ENCODE measurements at places on chromosomes 12 and 14.

GRCh38 chr12:16300736-16301135 is 23.3 kb upstream of the SLC15A5 start:
- DNase-seq: no peak

DNA sequence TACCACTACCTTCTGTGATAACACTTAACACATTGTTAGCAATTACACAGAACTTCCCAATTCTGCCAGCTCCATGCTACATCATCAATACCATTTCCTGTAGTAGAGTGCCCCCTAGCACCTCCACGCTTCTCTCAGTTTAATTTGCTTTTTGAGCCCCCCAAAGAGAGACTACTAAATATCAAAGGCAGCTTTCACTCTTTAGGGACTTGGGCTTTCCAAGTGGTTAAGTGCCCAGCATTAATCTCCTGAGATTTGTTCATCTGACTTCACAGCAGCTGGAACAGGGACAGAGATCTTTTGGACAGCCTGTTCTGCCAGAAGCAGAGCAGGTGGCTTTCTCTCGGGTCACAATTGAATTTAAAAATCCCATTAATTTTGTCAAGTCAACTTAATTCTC is 954.9 kb downstream of the DIO2 start:
- no peak for DNase-seq

GRCh38 chr14:98028162-98028561 is 1231.0 kb downstream of the VRK1 start:
- DNase-seq: no peak

DNA sequence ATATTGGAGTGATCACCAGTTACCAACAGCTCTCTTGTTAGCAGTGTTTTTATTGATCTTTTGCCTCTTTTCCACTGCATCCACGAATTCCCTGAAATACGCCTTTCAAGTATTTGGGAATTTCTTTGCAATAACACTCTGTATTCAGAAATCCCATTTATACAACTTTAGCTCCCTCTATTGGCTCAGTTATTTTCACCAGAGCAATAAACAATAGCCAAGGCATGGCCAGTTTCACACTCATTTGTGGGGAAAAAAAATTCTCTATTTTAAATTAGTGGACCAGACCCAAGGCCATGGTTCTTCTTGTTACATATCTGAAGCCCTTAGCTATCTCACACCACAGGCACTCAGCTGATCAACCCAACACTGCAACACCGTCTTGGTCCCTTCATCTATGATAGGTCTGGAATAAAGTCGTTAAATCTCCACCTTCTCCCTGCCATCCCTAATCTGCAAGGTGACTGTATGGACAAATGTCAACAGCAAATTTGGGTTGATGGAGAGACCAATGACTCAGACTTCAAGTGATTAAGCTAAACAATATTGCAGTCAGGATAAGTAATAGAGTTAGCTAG is 92.4 kb upstream of the TMEM260 start:
- no peak for DNase-seq

- no peak for DNase-seq
Observed at GRCh38 chr12:27014859-27015729, 910 bp upstream of the TM7SF3 start.

DNA sequence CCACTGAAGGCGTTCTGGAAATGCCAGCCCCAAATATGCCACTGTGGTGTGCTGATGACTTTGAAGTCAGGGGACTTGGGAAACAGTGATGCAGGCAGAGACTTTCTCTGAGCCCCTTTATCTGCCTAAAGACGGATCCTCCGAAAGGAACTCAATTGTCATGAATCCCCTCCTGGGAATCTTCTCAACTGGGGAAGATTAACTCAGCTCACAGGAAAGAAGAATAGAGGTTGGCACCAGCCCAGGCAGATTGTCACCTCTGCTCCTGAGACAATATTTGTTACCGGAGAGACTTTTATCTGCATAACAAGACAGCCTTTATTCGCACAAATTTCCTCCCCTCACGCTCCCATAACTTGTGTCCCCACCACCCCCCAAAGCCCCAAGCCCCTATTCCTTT is 414.4 kb downstream of the FUT8 start:
- DNase-seq: no peak

DNA sequence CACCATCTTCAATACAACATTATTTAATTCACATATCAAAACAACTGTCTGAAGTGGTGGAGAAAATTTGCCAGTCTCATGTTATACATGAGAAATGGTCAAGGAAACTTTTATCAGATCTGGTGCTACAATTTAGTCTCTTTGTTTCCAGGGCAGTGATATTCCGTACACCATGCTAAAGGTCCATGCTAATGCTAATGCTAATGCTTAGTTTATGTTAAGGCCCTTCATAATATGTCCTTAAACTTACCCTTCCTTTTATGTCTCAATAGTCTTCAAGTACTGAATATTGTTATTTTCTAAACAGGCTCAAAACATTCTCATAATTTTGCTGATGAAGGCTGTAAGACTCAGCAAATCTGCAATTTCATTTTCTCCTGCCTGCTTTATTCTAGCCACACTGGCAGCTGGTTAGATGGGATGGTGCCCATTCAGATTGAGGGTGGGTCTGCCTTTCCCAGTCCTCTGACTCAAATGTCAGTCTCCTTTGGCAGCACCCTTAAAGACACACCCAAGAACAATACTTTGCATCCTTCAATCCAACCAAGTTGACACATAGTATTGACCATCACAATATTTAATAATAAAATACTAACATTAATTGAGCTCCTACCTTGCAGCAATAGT is 59.8 kb downstream of the TMEM117 start:
- no peak for DNase-seq

GRCh38 chr12:41532072-41532471 is 344.0 kb downstream of the PDZRN4 start:
- no peak for DNase-seq

DNA sequence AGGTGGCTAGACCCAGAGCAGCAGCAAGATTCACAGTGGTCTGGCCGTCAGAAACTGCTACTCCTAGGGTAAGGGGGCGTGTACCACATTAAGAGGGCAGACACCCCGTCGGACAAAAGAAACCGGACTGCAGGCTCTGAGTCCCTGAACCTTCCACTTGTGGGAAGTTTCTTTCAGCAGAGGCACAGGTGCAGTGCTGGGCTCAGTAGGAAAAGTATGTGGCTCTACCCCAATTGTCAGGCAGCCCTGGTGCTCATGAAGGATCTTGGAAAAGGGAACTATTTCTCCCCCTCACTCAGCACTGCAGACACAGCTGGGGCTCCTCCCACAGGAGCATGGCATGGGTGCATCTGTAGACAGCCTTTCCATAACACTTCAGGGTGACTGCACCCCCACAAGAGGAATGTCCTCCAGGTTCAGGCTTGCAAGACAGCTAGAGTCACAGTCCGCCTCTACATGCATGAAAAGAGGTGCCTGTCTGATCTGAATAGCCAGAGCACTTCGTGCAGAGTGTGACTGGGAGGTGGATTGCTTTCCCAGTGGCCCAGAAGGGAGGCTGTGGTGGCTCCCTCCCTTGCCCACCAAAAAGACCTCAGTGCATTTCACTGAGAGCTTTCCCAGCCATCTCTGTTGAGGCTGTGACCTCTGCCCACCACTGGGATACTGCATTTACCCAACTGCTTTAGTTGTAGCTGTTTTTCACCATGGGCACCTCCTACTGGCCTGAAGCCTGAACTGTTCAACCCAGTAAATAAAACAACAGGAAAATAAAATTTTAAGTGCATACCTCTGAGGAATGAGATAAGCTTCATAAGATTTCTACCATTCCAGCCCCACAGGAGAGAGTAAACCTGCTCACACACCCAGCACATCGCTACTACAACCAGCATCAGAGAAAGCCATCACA is 14.2 kb downstream of the CEP128 start:
- no peak for DNase-seq

DNA sequence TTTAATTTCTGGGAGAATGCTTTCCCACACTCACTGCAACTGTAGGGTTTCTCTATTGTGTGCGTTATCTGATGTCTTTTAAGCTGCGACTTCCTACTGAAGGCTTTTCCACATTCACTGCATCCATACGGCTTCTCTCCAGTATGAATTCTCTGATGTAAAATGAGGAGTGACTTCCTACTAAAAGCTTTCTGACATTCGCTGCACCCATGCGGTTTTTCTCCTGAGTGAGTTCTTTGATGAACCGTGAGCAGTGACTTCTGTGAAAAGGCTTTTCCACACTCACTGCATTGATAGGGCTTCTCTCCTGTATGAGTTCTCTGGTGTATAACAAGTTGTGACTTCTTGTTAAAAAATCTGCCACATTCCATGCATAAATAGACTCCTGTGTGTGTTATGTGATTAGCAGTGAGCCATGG is 29.7 kb downstream of the ZNF605 start:
- DNase-seq: no peak

DNA sequence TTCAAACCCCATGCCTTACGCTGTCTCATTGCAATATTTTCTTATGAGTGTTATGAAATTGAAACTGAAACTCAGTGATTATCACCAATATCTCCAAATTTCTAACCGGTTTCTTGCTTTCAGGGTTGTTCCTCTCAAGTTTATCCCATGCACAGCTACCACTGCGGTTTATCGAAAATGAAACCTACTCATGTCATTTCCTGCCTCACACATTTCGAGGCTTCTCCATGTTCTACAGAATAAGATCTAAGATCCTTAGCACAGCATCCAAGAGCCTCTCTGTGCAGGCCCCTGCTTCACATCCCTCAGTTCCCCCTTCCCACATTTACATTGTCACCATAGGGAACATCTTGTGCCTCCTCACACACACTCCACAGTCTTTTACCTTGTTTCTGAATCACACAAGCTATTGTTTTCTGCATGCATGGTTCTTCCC is 45.5 kb upstream of the FAR2 start:
- DNase-seq: peak; percentile 90

DNA sequence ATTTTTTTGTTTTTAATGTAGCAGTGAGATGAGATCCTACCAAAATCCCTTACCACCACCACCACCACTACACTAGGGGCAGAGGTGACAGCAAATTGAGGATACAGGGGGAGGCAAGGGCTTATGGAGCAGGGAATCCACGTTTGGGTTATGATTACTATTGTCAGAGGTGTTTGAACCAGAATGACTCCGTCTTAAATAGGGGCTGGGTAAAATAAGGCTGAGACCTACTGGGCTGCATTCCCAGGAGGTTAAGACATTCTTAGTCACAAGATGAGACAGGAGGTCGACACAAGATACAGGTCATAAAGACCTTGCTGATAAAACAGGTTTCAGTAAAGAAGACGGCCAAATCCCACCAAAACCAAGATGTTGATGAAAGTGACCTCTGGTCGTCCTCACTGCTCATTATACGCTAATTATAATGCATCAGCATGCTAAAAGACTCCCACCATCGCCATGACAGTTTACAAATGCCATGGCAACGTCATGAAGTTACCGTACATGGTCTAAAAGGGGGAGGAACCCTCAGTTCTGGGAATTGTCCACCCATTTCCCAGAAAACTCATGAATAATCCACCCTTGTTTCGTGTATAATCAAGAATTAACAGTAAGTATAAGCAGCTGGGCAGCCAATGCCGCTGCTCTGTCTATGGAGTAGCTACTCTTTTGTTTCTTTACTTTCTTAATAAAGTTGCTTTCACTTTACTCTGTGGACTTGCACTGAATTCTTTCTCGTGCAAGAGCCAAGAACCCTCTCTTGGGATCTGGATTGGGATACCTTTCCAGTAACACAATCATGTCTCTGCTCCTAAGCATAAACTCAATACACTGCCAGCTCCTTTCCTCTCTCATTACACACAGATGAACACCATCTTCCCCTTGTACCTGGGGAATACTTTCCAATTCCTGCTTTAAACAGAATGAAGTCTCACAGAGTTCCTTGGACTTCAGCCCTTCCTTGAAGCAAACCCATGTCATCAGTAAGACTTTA is 16.7 kb upstream of the CRY1 start:
- DNase-seq: no peak

DNA sequence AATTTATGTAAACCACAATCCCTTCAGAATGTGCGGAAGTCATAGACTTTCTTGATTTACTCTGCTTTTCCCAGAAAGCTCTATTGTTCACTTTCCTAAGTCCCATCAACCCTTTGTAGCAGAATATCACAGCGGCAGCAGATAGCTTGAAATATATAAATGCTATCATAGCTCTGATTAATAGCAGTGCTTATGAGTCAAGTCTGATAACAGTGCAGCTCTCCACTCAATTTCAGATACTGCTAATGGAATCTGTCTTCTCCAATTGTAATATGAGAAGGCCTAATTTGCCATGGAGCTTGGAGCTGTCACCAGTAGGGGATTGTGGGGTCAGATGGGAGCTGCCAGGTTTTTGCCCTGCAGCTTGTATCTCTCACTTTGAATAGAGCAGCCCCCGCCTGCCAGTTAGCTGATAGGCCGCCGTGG is 10.9 kb downstream of the TMEM260 start:
- no peak for DNase-seq

DNA sequence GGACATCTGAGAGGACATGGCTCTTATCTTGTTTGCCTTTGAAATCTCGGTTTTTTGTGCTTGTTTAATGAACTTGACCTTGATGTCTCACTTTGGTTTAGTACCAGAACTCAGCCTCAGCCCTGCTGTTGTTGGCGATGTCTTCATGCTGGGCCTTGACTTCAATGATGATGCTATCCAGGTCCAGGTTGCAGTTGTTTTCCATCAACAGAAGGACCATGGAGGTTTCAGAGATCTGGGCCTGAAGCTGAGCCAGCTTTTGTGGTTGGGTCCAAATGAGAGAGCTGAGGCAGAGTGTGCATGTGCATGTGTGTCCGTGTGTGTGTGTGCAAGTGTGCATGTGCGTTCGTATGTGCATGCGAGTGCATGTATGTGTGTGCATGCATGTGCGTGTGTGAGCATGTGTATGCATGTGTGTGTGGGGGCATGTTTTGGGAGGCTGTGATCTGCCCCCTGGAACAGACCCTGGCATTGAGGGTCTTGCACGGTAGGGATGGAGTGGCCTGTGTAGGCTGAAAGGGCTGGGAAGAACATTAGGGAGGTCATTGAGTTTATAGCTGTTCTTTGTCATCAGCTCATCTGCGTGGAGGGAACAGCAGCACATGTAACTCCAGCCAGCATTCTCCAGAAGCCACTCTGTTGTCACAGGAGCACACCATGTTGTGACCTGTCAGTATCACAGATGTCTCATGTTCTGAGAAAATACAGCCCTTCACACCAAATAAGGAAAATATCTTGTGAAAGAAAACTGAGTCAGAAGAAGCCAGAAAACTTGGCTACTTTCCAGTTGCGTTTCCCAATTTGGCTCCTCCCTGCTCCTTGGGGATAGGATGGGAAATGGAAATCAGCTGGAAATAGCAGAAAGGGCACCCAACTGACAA is 10.0 kb upstream of the KRT82 start:
- no peak for DNase-seq

- no peak for DNase-seq
Observed at GRCh38 chr12:40376533-40377267, 151.9 kb downstream of the LRRK2 start.

DNA sequence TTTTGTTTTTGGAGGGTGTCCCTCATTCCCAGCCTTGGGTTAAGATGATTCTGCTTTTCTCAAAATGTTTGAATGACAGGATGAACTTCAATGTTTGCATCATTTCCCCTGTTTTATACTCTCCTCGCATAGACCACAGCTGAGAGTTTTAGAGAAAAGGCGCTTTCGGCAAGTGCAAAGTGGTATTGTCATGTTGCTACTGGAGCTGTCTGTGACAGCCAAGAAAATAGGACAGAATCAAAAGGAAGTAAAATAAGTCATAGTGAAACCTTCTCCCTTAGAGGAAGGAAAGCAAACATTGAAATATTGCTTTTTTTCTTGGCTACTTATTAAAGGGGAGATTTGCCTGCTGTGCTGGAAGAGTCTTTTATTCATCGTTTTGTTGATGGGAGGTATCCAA is 33.5 kb upstream of the ARHGAP5 start:
- DNase-seq: no peak

GRCh38 chr12:119692997-119693396 is 25.1 kb downstream of the PRKAB1 start:
- DNase-seq: no peak

All from Jurkat, Clone E6-1 (cell line).